ENCODE measurements at places on chromosomes 12 and 14.

DNA sequence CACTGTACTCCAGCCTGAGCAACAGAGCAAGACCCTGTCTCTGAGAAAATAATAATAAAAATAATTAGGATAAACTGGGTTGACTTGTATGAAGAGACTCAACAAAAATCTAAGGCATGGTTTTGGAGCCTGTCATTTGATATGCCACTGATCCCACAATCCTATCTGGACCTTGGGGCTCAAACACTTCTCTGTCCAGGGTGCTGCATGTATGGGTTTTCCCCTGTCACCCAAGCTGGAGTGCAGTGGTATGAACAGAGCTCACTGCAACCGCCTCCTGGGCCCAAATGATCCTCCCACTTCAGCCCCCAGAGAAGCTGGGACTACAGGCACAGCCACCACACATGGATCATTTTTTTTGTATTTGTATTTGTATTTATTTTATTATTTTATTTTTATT lies 5.3 kb upstream of the VSIG10 start:
- DNase-seq: no peak

DNA sequence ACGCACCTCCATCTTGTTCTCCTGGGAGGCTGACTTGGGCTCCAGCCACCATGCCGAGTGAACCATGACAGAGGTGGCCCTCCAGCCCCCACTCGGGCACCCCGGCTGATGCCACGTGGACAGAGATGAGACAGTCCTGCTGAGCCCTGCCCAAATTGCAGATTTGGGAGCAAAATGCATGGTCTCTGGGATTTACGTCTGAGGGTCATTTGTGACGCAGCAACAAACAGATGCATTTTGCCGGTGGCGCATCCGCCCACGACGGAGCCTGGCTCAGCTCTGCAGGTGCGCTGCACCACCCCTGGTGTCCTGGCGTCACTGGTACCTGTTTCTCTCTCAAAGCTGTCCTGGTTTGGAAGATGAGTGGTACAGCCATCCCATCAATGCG lies 31.1 kb upstream of the INF2 start:
- no peak for DNase-seq

DNA sequence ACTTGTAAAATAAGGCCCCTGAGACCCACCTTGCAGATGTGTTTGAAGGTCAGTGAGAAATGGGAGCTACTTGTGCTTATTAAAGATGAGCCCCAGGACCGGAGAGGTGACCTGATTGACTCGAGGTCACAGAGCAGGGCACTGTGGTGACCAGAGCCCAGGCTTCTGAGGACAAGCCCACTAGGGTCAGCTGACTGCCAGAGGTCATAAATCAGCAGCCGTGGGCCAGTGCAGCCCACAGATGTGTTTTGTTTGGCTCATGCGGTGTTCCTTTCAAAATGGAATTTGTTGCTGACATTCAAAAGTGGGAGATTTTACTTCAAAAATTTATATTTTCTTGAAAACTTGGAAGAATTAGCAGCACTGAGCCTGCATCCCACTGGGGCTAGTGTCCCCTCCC lies 24.5 kb downstream of the JDP2 start:
- DNase-seq: no peak

DNA sequence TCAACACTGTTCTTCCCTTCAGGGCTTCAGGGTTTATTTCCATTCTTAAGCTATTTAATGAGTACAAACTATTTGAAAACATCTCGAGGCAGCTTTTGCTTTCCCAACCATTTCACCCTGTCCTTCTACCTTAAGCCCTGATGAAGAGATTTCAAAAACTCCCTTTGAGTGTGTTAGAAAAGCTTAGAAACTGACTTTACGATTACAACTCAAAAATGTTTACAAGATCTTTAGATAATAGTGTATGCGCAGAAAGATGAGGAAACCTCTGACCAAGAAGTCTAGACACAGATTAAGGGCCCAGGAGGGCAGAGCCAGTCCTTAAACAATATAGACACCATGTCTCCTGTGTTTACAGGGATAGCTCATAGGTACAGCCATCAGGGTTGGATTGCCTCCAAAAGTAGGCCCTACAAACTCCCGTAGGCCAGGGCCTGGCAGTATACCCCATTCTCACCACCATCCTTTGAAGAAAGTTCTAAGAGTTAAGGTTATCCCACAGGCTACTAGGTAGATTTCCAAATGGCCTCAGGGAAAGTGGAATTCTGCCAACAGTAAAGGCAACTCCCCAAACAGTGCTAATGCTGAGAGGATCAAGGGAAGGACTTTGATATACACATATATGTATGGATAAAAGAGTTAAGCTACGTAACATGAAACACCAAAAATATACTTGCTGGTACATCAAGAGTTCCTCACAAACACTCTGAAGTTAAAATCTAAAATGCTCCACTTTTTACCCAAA lies 11.4 kb upstream of the SOS2 start:
- no peak for DNase-seq

DNA sequence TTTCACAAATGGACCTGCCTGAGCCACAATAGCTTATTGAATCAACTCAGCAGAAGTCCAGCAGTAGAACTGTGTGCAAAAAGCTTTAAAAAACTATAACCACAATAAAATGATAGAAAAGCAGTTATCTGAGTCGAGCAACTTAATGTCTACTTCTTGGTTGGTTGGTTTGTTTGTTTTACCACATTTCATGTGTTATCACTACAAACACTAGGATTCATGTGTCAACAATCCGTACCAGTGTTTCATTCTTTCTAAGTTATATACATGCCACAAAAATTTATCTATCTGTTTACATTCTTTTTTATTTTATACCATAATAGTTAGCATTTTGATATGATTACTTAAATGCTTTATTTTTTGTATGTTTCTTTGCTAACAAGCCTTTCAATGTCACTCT lies 339.0 kb downstream of the KCNH5 start:
- DNase-seq: no peak

- DNase-seq: no peak
Observed at GRCh38 chr14:62409626-62410300, 635.5 kb downstream of the KCNH5 start.

DNA sequence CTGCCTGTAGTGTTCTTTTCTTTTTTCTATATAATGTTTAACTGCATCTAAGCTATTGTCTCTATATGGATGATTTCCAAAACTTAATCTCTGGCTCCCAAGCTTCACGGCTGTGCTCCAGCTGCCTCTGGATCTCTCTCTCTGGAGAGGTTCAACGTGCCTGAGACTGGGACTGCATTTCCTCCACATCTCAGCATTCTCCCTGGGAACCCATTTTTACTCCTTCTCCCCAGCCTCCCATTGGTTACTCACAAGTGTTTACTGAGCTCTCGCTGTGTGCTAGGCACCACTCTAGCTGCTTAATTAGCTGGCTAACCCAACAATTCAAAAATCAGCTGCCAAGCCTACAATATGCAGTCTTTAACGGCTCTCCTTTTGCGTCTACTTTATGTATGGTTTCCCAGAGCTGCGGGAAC lies 34.7 kb downstream of the FBXL14 start:
- DNase-seq: no peak

DNA sequence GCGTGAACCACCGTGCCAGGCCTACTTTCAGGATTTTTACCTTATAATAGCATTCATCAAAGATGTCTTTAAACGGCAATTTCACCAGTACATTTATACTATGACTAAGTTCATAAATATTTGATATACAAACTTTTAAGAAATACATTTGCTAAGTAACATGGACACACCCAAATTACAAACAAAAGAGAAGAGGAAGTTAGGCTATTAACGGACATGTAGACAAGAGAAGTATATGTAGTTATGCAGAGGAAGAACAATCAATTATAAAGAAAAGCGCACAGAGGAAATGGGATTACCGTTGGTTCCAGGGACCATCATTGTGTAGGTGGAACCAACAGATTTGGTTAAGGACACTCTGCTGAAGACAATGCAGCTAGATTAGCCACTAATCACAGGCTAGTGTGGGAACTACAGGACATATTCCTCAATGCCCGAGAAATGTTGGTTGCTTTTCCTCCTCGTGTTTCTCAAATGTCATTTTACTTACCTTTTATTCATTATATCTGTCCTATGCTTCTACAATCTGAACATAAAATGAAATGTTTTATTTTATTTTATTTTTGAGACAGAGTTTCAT lies 24.0 kb upstream of the PKP2 start:
- DNase-seq: no peak

DNA sequence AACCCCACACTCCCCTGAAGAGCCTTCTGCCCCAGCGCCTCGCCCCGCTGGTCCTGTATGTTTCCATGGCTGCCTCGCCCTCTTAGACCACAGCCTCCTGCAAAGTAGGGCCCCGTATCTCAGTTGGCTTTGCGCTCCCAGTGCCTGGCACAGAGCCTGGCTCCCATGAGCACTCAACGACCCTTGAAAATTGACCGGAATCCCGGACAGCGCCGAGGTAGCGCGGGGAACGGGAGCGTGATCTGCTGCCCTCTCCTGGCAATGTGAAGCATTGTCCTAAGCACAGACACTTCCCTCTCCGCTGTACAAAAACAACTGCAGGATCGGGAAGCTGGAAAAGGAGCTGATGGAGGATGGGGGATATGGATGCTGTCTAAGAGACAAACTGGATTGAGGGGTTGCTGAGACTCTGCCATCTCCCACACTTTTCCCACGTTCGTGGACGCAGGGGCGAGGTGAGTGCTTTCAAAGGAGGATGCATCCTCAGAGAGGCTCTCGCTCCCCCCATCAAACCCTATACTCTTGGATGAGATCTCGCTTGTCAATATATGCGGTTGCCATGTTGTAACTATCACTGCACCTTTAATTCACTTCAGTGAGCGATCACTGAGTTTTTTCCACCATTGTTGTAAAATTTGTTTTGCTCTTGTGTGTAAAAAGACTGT lies 10.7 kb upstream of the FKBP4 start:
- DNase-seq: peak; percentile 86

DNA sequence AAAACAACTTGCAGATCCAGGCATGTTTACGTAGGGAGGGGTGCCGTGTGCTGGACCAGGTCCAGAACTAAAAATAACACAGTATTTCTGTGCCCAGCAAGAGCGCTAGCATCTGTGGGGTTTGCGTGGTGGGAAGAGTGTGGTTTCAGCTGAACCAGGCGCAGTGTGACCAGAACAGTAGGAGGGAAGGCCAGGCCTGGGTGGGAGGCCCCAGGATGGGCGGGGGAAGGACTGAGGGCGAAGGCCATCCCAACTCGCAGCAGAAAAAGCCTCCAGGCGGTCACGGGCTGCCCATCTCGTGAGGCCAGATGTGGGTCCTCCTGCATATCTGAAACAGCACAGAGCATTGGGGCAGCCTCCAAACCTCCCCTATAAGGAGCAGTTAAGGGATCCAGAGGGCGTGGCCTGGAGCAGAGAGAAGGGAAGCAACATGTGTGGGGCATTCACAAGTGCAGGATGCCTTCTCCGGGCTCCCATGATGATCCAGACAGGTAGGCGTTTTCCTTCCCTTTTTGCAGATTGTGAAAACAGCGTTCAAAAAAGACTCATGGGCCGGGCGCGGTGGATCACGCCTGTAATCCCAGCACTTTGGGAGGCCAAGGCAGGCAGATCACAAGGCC lies 17.8 kb upstream of the CD9 start:
- DNase-seq: no peak

- DNase-seq: no peak
Observed at GRCh38 chr12:10636124-10636523, 22.7 kb upstream of the MAGOHB start.

DNA sequence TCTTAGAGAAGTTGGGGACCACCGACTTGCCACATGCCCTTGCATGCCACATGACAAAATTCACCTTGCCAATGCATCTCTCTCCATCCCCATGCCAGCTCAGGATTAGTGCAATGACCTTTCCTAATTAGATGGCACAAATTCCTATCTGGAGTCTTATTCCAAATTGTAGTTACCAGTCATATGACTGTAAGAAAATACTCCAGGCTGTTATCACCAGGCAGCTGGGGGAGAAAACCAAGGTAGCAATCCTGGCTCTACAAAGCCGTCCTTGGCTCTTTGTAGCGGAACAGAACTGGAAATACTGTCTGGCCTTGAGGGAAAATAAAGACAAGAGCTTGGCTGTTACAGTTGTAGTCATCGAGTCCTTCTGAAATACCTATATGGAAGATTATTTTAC lies 208.5 kb upstream of the DIO2 start:
- no peak for DNase-seq

- no peak for DNase-seq
Observed at GRCh38 chr14:55968741-55969140, 149.5 kb upstream of the PELI2 start.

- DNase-seq: no peak
Observed at GRCh38 chr14:34052658-34053014, 101.8 kb upstream of the EGLN3 start.

- no peak for DNase-seq
Observed at GRCh38 chr14:45252366-45253069, 484 bp downstream of the MIS18BP1 start.

DNA sequence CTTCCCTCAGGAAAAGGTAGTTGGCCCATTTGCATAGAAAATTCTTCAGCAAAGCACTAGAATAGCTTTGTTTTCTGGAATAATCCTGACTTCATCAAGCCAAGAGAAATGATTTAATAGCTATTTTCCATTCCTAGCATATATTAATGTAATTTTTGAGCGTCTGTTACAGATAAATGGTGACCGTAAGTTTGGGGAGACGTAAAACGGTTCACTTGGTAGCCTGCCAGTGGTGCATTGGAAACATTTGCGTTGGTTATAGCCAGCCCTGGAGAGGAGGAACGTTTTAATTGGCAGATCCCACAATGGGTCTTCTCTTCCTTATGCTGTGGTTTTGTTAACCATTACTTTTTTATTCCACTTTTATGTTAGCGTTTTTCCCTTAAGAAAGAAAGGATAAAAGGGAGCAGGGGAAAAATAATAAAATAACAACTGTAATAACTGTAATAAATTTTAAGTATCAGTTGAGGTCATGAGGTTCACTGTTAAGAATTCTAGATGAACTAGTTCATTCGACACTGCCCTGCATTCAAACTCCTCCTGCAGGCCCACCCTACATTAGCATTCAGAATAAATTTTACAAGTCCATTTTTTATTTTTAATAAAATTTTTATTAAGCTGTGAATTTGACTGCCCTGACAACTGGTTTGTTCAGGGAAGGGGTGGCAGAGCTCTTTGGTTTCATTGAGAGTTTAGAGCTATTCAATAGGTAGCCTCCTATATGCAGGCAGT lies 300.7 kb downstream of the ERC1 start:
- DNase-seq: no peak

GRCh38 chr14:94051115-94051514 lies 25.0 kb downstream of the OTUB2 start:
- no peak for DNase-seq

DNA sequence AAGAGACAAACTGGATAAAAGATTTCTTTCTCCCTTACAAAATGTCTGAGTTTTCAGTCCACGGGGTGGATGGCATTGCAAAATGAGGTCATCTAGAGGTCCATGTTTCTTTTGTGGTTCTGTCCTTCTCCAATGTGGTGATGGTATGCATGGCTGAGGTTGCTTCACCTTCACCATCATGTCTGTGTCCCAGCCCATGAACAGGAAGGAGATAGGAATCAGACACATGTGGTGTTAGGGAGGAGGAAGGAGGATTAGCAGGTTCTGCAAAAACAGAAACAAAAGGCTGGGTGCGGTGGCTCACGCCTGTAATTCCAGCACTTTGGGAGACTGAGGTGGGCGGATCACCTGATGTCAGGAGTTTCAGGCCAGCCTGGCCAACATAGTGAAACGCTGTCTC lies 11.0 kb upstream of the AEBP2 start:
- no peak for DNase-seq
